ENCODE measurements at places on chromosomes 2 and 18.

DNA sequence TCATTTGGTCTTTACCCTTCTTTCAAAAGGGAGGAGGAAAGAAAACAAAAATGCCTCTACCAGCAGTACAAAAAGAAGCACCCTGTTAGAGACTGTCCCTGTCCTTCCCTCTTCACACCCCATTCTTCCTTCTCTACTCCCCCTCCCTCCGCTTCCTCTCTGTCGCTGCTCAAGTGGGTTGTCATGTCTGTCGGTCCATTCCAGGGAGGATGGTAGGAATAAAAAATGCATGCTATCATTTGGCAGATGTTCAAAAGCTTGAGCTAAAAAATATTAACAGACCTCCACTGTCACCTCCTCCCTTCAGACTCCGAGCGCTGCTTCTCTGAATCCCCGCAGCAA is 482.0 kb downstream of the BCL11A start:
- no peak for DNase-seq

- DNase-seq = peak; percentile 84
These were observed 63.3 kb downstream of the RAB31 start for GRCh38 chr18:9771261-9771976.

DNA sequence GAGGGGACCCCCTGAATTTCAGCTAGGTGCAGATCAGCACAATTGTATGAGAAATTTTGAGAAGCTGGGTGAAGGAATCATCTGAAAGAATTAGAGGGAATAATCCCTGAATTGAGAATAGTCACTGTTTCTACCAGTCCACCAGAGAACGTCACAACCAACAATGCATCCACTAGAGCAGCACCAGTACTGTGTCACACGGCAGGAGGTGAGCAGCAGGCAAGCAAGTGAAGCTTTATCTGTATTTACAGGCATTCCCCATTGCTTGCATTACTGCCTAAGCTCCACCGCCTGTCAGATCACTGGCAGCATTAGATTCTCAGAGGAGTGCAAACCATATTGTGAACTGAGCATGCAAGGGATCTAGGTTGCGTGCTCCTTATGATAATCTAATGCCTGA is 40.7 kb downstream of the GDF7 start:
- no peak for DNase-seq

- no peak for DNase-seq
These were observed 161.8 kb downstream of the DYSF start for GRCh38 chr2:71614976-71615766.

DNA sequence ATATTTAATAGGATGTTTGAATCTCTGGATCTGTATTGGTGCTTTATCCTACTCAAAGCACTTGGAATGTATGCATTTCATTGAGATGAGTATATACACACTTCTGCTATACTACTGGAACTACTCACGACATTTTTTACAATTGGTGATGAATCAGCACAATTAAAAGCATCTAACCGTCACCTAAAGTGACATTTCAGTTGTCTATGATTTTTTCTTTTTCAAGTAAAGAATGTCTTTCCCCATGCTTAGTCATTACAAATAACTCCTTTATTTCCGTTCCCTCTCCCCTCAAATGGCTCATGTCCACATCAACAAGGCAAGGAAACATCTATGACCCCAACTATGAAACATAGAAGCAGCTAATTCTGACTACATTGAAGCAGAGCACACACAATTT is 77.3 kb downstream of the CLIP4 start:
- DNase-seq = no peak

- no peak for DNase-seq
These were observed 203.9 kb downstream of the PHLPP1 start for GRCh38 chr18:62919109-62919838.

All from progenitor cell of endocrine pancreas (in vitro differentiated cells).